ENCODE measurements at places on chromosomes 2 and 18. TPM values are rescaled to one million over a fixed set of nuclear protein-coding genes. Genes with fewer than 3 reads are reported as not detected.

The FOXI3 gene
- not detected for total RNA-seq

The GPR45 gene
- total RNA-seq: not detected

The POU3F3 gene
- not detected for total RNA-seq

The SULT1C4 gene
- not detected for total RNA-seq

The ENOSF1 gene
- 39.9 TPM for total RNA-seq
